ENCODE measurements at places on chromosomes 3 and 15.

- no peak for DNase-seq
These were observed 84.6 kb downstream of the GREM1 start for GRCh38 chr15:32802286-32802936.

DNA sequence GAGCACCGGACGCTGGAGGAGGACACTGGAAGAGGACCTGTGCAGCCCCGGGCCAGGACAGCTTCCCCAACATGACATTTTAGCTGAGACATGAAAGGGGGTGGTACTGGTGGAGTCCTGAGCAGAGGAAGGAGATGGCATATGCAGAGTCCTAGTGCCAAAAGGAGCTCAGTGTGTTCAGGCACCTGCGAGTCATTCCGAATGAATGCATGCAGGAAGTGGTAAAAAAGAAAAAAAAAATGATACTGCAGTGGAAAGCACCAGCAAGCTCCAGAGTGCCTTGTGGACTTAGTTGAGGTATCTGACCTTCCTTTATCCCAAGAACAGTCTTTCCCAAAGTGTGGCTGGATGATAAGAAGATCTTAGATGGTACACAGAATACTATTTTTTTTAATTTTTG lies 6.6 kb upstream of the ZNF148 start:
- peak; percentile 75 for DNase-seq

GRCh38 chr3:48595526-48596121 lies 495 bp upstream of the COL7A1 start:
- peak; percentile 98 for DNase-seq

DNA sequence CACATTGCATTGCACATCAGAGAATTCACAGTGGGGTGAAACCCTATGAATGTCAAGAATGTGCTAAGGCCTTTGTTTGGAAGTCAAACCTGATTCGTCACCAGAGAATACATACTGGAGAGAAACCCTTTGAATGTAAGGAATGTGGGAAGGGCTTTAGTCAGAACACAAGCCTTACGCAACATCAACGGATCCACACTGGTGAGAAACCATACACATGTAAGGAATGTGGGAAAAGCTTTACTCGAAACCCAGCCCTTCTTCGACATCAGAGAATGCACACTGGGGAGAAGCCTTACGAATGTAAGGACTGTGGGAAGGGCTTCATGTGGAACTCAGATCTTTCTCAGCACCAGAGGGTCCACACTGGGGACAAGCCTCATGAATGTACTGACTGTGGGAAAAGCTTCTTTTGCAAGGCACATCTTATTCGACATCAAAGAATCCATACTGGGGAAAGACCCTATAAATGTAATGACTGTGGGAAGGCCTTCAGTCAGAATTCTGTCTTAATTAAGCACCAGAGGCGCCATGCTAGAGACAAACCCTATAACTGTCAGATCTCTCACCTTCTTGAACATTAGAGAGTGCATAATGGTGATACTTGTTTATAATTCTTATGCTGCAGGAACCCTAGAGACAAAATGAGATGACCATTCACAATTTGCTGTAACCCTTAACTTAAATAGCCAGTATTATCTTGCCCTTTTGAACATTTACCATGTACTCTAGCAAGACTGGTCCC lies 9.0 kb downstream of the ZNF662 start:
- DNase-seq = no peak

DNA sequence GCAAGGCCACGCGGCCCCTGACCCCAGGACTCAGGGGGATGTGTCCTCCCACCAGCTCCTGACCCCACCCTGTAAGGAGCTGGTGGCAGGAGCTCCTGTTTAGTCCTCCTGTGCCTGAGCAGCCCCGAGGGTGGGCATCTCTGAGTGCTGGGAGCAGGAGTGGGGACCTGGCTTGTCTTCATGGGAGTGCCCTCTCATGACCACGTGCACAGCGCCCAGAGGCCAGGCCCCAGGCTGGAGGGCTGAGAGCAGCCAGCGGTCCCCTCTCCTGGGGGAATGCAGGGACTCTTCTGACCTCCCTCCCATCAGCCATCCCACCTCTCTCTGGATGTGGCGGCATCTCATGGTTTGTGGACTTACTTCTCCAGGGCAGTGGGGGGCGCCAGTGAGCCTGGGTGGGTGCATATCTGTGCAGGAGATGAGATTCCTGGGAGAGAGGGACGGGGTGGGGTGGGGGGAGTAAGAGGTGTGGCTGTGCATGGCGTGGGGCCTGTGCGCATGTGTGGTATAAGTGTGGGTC lies 205.6 kb downstream of the TBC1D2B start:
- no peak for DNase-seq

- no peak for DNase-seq
These were observed 99.9 kb upstream of the IGSF10 start for GRCh38 chr3:151560738-151561137.

- DNase-seq = peak; percentile 66
These were observed 373.1 kb downstream of the MFSD1 start for GRCh38 chr3:159174715-159175692.

- no peak for DNase-seq
These were observed 2.5 kb downstream of the CD200 start for GRCh38 chr3:112335434-112335781.

DNA sequence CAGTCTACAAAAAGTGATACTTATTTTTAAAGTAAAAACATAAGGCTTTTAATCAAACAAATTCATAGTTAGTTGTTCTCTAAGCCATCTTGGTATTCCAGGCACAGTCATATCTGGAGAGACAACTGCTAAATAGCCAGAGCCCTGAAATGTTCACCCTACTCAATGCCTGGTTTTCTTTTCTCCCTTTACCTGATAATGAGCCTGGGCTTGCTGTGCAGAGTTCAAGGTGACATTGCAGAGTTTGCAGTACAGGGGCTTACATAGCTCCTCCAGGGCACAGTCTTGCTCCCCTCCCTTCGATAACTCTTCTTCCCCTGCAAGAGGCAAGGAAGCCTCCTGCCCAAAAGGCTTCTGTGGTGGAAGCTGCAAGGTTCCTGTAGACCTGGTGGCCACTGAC lies 4.3 kb downstream of the ZMAT3 start:
- no peak for DNase-seq

- DNase-seq = no peak
These were observed 18.7 kb downstream of the WWTR1 start for GRCh38 chr3:149639093-149639486.

- no peak for DNase-seq
These were observed 27.5 kb downstream of the PLSCR5 start for GRCh38 chr3:146577662-146578061.

DNA sequence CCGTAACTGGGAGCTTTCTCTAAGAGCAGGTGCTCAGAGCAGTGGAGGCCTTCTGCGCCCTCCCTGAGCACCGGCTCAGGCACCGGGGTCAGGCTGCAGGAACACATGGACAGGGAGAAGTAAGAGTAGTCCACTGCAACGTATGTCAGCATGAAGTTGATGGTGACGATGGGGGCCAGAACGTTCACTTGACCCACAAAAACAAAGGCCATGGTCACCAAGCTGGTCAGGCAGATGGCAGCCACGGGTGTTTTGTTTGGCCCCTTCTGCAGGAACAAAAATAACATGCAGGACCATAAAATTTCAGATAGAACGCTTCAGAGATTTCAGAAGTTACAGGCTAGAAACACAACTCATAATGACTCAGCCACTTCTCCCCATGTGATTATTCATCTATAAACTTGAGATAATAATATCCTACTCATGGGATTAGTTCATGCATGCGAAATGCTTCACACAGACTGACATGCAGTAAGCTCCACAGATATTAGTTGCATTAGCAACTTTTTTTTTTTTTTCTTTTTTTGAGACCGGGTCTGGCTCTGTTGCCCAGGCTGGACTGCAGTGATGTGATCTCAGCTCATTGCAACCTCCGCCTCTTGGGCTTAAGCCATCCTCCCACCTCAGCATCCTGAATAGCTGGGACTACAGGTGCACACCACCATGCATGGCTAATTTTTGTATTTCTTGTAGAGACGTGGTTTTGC lies 52.2 kb upstream of the HEG1 start:
- DNase-seq = no peak

DNA sequence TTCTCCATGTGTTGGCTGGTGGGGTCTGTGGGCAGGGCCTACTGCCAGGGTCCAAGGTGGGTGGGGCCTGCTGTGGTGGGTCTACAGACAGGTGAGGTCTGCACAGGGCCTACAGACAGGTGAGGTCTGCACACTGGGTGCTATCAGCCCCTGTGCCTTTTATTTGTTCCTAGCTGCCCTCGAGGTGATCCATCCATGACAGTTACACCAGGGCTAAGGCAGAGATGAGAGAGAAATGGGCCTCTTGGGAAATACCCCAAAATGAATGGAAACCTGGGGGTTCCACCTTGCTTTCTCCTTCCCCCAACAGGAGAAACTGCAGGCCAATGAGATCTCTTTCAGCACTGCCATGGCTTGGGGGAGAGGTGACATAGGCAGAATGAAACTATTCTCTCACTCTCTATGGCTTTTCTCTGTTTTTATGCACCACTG lies 36.4 kb downstream of the CFAP100 start:
- DNase-seq = no peak

DNA sequence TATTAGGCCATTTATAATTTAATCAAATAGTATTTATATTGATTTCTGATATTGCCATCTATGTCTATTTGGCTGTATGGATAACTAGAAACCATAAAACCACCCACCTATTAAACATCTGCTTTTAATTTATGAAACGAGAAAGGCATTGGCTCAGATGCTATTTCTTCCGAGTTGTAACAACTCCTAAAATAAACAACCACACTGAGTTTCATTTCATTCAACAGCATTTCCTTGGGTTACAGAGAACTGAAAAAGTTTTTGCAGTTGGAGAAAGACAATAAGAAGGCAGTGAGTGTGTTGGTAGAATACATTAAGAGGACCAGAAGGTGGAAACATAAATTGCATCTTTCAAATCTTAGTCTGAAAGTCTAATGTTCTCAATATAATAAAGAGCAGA lies 79.1 kb downstream of the AQR start:
- DNase-seq = no peak

- DNase-seq = peak; percentile 50
These were observed 10.8 kb upstream of the ZMAT3 start for GRCh38 chr3:179082416-179082815.

DNA sequence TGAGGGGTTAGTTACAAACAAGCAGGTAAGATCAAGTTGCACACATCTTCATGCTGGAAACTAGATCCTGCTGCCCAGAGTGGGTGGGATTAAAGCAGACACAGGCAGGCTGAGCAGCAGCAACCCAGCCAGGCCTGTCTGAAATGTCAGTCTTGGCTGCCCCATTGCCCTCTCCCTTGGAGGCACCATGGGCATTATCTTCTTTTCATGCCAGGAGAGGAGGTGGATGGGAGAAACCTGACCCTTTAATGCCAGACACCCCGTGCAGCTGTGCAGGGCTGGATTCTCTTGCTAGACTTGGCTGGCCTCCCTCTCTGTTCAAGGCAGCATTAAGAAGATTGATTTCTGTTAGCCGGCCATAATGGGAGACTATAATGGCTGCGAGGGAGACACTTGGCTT lies 23.0 kb upstream of the EPHB1 start:
- DNase-seq = no peak

- no peak for DNase-seq
These were observed 178.6 kb downstream of the SATB1 start for GRCh38 chr3:18246336-18247060.

GRCh38 chr3:149701206-149701976 lies 43.6 kb upstream of the WWTR1 start:
- no peak for DNase-seq

- DNase-seq = no peak
These were observed at the start of gene FGF12 for GRCh38 chr3:192727032-192727847. FGF12 (minus strand) TSS chr3:192727541.

DNA sequence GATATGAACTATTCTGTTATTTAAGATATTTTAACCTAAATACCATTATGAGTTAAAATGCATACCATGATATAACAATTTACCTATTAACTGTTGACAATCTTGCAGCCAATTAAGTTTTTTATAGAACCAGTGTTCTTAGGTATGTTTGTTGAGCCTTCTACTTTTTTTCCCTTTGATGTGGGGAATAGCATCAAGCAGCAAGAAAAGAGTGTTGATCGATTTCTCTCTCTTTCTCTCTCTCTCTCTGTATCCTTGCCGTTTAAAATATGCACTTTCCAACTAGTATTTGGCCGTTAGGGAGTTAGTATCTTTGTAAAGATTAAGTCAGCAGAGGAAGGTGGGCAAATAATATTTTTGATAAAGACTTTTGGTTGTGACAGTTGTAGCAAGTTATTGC lies 5.9 kb downstream of the CHD2 start:
- DNase-seq = no peak

DNA sequence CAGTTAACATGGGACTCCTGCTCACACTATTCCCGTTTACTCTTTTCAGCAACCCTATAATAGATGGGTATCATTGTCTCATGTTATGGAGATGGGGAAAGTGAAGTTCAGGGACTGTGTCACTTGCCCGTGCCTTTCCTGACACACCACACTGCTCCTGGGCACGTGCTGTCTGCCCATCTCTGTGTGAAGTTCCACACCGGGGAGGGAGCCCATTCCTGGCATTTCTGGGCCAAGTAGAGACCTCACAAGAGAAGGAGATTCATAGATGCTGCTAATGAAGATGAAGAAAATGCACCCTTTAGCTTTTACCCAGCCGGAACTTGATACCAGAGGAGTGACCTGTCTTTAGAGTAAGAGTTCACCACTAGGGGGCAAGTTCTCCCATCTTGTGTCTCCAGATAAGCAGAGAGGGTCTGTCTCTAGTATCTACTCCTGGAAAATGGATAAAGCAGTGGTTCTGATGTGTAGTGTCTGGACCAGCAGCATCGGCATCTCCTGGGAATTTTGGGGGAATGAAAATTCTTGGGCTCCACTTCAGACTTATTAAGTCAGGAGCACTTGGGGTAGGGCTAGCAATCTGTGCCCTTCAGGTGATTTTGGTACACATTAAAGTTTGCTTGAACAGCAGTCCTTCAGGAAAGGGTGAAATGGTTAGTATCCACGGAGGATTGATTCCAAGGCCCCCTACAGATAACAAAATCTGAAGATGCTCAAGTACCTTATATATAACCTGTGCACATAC lies 2.0 kb upstream of the TOPBP1 start:
- peak; percentile 49 for DNase-seq
